Fibroblast of skin of abdomen (primary cell): ENCODE measurements at places on chromosomes 3 and 15.

- DNase-seq = peak; percentile 60
Observed at GRCh38 chr15:74417225-74417624, 16.5 kb downstream of the SEMA7A start.

DNA sequence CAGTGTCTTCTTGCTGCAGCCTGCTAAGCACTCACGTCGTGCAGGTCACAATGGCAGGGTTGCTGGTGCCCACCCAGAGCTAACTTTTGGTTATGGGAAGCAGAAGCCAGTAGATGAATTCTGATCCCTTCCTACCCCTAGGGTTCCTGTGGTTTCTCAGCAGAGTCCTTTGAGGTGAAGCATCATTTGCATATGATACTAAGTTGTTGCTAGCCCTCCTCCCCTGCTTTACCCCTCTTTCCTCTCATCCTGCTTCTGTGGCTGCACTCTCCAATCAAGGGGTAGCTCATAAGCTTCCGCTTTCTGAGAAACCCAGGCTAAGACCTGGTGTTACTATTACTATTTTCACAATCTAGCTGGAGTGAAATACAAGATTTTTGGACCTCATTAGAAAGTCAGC lies 22.1 kb upstream of the HEG1 start:
- no peak for DNase-seq

GRCh38 chr3:89344076-89344475 lies 236.7 kb downstream of the EPHA3 start:
- no peak for DNase-seq

GRCh38 chr3:144431134-144431533 lies 459.5 kb downstream of the DIPK2A start:
- no peak for DNase-seq

DNA sequence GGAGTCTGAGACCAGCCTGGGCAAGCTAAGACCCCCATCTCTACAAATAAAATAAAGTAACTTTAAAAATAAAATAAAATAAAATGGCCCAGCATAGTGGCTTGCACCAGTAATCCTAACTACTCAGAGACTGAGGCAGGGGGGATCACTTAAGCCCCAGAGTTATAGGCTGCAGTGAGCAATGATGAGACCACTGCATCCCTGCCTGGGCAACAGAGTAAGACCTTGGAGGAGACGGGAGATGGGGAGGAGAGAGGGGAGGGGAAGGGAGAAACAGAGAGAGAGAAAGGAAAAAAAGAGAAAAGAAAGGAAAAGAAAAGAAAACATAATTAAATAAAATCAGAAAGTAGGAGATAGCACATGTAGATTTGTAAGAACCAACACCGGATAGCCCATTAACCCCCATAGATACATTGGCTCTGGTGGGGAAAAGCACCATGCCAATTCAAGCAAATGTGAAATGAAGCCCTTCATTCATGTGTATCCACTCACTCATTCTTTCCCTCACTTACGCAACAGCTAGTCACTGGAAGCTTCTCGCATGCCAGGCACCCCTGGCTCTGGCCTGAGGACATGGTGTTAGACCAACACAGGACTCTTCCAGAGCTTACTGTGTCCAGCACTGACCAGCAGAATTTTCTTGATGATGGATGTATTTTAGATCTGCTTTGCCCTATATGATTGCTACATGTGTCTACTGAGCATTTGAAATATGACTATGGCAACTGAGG lies 183.2 kb downstream of the MAGI1 start:
- peak; percentile 25 for DNase-seq

GRCh38 chr3:143627336-143627735 lies 220.9 kb downstream of the SLC9A9 start:
- DNase-seq = peak; percentile 38

DNA sequence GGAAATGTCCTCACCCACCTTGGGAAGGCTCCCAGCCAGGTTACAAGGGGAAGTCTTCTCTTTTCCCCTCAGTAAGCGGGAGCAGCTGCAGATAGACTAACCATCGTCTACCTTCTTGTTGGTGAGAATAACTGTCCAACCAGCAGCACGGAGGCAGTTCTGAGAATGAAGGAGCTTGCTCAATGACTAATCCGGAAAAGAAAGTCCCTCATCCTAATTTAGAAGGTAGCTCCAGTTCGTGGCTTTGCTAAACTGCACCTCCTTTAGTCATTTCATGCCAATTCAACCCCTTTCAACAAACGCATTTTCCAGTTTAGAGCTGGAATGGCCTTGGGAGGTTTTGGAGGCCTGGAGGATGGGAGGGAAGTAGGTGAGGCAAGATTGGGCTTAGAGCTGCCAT lies 527.4 kb upstream of the PROK2 start:
- no peak for DNase-seq

DNA sequence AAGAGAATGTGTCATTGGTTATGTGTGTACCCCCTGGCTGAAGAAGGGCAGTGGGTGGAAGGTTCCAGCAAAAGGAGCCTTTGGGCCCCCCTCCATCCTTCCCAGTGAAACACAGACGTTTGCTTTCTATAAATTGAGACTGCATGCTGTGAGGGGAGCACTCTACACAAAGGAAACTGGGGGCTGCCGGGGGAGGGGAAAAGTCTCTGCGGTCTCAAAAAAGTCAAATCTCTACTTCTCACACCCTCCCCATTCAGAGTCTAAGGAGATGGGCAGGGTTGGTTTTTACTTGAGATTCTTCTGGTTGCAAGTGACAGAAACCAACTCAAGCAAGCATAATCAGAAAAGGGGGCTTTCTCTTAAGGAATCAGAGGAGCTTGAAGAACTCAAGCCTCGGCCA lies 50.1 kb upstream of the TLE3 start:
- no peak for DNase-seq

DNA sequence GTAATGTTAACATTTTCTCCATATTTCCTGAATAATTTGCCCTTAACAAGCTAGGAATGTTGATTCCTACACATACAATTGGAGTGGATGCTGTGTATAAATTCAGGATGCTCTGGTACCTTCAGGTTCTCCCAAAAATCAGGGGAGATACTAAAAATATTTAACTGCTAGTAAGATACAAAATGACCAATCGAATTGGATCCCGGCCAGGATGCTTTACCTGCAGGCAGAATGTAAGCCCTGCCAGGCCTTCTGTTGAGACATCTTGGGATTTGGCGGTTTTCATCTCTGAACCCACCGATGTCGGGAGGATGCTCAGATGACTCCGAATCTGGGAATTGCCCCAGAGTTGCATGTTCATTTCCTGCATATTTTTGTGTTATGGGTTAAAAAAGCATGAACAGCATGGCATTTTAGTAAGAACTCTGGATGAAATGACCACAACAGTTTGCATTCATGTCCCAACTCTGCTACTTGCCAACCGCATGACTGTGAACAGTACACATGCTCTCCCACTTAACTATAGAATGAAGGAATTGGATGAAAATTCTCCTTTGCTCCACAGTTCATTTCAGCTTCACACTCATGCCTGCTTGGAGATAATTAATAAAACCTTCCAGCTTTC lies 241.4 kb upstream of the TBL1XR1 start:
- no peak for DNase-seq

GRCh38 chr15:80978685-80979329 lies 10.8 kb downstream of the MESD start:
- peak; percentile 57 for DNase-seq

DNA sequence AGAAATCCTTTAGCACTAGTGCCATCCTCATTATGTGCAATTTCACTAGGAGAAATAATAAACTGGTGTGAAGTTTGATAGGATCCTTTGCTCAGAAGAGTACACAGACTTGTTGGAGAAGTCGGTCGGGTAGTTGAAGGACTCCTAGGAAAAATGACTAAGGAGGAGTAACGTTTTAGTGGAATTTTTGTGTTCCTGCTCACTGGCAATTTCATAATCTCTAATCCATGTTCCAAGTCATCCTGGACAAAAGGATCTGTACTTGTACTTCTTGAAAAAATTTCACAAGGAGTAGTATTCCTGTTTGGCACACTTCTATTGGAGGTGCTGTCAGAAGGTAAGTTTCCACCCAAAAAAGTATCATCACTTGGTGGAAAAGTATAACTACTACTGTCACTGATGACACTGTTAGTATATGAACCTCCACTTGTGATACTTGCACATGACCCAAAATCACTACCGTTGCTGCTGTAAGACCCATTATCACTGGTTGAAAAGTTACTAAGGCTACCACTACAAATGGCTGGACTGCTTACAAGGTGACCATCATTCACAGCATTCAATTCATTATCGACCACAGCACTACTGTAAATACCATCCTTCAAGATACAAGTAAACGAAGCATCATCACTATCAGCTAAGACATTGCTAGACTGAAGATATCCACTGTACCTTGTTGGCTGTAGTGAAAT lies 77.4 kb downstream of the NEDD4 start:
- DNase-seq = peak; percentile 41

DNA sequence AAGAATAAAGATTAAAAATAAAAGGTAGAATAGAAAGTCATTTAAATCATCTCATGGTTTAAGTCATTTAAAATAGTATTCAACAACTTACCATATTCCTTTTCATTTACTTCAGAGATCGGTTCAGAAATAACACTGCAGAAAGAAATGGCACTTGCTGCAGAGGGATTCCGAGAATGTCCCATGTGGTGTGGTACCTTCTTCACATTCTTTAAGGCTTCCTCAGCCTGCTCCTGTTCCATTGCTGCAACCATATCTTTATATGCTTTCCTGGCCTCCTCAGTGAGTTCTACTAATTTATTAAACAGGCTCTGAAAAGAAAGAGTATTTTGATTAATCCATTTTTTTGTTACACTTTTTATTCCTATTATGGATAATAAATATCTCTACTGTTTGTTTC lies 32.6 kb upstream of the SHC4 start:
- peak; percentile 53 for DNase-seq
